ENCODE measurements at places on chromosomes 7 and 10.

GRCh38 chr7:130154131-130154500, 51.1 kb downstream of the TMEM209 start:
- DNase-seq, result no peak

GRCh38 chr7:121126801-121127534, 138.5 kb downstream of the CPED1 start:
- DNase-seq, result no peak

- DNase-seq, result no peak
Observed at GRCh38 chr10:96341219-96342182, 17.3 kb downstream of the OPALIN start.

DNA sequence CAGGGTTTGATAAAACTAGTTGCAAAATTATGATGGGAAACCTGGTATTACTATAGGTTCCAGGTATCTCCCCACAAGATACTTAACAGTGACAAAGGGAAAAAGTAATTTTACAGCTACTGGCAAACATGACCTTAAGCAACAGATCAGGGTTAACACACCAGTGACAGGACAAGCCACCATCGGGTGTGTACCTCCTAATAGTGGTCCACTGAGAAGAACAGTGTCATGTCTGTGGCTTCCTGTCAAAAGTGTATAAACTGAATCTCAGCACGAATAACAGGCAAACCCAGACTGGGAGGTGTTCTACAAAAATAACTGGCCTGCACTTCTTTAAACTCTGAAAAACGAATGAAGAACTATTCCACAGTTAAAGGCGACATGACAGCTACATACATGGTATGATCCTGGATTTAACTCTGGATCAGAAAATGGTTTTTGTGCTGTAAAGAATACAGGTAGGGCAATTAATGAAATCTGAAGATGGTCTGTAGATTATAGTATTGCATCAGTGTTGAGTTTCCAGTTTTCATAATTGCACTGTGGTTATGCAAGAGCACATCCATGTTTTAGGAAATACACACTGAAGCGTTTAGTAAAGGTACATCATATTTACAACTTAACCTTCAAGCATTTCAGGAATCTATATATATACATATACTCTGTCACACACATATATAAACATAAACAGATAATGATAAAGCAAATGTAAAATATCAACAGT, 32.0 kb upstream of the ARMS2 start:
- no peak for DNase-seq

DNA sequence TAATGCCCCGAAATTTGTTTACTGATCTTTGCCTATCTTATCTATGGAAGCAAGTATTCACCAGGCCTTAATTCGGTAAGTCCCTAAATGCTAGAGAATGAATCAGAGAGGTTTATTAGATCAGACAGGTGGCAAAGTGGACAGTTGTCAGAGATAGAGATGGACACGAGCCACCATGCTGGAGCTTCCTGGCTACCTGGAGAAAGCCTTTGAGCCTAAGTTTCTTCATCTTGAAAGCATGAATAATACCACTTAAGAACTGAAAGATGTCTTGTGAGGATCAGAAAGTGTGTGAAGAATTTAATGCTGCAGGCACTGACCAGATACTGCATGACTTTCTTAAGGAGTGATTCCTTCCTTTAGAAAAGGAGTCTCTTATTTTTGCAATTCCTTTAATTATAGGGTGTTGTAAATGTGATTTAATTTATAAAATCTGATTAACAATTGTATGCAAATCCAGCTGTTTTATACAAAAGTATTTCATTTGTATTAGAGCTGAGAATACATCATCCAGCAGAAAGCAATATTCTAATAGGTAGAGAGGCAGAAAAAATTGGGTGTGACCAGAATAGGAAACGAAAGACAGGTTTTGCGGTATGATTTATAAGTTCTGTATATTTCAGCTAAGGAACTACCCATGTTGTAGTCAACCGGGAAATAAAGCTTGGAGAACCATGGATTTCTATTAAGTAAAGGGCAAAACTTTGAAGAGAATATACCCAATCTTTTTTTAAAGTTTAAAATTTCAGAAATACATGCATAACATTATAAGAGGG, 82.7 kb downstream of the SMURF1 start:
- DNase-seq, result no peak

DNA sequence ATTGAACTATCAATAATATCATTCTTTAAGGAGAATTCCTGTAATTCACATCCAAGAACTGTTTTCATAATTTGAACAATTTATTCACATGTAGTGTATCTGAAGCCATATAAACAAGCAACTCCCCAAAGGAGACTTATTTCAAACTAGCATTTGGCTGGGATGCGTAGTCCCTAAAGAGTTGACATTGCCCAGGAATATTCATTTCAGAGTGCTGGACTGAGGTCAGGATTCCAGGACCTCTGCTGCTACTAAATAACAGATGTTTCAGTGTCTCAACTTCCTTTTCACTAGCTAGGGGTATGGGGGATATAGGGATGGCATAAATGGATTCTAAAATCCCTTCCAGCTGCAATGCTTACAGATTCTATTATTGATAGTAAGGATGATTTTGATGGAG, 177.0 kb downstream of the TSPAN12 start:
- DNase-seq, result no peak

DNA sequence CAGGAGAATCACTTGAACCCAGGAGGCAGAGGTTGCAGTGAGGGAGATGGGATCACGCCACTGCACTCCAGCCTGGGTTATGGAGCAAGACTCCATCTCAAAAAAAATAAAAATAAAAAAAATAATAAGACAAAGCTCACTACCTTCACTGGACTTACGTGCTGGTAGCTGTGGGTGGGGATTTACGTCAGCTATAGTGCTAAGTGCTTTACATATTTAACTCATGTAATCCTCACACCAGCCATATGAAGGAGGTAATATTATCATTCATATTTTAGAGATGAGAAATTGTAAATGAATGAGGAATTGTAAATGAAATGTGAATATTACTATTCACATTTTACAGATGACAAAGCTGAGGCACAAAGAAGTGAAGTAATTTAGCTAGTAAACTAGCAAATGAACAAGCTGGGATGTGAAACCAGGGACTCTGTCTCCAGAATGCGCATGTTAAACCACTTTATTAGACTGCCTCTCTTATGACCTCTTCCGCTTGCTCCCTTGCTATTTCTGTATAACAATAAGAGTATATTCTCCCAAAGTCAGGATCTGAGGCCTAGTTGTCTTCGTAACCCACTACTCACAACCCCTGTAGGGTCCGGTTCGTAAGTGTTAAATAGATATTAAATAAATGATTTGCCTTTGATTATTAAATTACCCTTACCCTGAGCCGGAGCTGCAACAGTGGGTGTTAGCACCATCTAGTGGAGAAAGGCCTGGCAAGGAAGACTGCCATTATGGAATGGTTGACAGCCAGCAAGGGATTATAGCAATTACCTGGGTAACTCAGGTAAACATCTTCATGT, 70.2 kb downstream of the HTR7 start:
- DNase-seq, result no peak

- no peak for DNase-seq
Observed at GRCh38 chr7:31052841-31053601, 913 bp downstream of the ADCYAP1R1 start.

GRCh38 chr7:123398921-123399320, 135.5 kb downstream of the IQUB start:
- no peak for DNase-seq

DNA sequence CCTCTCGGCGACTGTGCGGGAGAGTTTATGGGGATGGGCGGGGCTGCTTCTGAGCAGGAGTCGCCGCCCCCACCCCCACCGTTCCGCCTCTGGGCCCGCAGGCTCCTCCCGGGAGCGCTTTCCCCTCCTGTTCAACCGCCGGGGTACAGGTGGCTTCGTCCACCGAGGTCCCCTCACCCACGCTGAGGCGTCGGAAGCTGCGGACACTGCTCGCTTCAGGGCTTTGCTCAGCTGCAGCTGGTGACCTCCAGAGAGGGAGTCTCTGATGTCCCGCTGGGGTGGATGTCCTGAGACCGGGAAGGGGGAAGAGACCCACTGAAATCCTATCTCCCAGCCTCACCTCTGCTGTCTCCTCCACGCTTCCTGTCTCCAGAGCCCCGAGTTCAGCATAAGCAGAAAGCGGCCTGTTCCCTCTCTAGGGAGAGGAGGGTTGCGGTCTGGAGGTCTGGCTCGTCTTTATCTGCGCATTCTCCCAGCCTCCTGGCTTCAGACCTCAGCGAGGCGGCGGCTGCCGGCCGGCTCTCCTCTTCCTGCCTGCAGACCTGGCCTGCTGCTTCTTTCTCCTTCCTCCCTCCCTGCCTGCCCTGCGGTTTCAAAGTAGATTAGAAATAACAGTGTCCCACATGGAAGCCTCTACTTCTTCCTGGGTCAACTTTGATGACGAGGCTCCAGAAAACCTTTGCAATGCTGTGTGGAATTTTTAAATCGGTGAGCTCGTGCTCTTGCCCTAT, 1.8 kb downstream of the CYP2E1 start:
- DNase-seq, result no peak

- DNase-seq, result no peak
Observed at GRCh38 chr7:120028636-120029035, 244.3 kb upstream of the KCND2 start.

GRCh38 chr7:81051811-81052413, 133.1 kb upstream of the SEMA3C start:
- DNase-seq, result no peak

DNA sequence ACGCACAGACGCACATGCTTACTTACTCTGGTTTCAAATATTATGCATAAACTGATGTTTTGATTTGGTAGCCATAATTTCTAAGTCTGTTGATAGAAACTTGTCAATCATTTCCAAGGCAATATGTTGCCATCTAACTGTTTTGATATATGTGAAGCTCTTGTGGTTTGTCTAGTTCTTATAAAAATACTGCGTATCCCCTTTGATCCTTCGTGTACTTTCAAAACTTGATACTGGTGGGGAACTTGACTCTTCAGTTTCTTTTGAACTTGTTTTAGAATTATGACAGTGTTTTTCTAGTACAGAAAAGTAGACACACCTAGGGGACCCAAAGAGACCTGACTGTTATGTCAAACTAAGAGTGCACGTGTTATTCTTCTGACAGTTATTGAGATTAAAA, 708.0 kb downstream of the LRMDA start:
- DNase-seq, result no peak

- DNase-seq, result no peak
Observed at GRCh38 chr10:117619223-117619622, 76.7 kb downstream of the EMX2 start.

DNA sequence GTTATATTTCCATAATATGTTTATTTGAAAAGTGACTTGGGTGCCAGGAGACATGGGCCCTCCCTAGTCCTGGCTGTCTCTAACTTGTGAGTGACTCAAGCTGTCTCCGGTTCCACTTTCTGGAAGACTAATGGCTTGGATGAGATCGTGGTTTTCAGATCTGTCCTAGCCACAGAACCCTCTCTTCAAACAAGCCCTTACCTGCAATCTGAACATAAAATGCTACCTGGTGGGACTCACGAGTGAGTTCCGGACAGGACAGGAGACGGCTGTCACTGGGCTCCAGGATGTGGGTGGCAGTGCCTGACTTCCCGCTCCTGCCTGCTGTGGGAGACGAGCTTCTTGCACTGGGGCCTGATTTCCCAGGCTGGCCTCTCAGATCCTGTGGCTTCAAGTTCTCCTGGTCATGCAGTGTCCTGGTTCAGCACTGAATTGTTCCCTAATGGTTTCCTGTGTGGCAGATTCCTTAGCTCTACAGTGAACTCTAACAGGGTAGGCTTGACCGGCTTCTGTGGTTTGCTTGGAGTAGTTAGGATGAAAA, 26.0 kb upstream of the PFKFB3 start:
- no peak for DNase-seq

- no peak for DNase-seq
Observed at GRCh38 chr7:29288181-29289091, 93.9 kb downstream of the CHN2 start.

- no peak for DNase-seq
Observed at GRCh38 chr7:152492952-152493351, 57.1 kb upstream of the KMT2C start.

GRCh38 chr10:78973901-78974616, 94.7 kb upstream of the ZMIZ1 start:
- DNase-seq, result peak; percentile 22

- DNase-seq, result no peak
Observed at GRCh38 chr7:152677808-152678670, 2.1 kb upstream of the XRCC2 start.

GRCh38 chr10:11687357-11687771, 54.8 kb upstream of the ECHDC3 start:
- DNase-seq, result no peak

DNA sequence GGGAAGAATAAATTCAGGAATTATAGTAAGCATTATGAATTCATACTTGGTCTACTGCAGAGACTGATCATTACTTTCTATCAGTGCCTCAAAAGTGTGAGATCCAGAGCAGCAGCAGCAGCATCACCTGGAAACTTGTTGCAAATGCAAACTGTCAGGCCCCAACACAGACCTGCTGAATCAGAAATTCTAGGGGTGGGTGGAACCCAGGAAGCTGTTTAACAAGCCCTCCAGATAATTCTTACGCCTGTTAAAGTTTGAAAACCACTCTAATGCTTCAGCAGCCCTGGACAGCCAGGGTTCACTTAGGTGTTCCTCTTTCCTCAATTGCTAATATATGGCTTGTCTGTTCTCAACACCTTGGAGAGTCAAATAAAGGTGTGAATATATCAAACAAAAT, 19.5 kb downstream of the CACUL1 start:
- no peak for DNase-seq

DNA sequence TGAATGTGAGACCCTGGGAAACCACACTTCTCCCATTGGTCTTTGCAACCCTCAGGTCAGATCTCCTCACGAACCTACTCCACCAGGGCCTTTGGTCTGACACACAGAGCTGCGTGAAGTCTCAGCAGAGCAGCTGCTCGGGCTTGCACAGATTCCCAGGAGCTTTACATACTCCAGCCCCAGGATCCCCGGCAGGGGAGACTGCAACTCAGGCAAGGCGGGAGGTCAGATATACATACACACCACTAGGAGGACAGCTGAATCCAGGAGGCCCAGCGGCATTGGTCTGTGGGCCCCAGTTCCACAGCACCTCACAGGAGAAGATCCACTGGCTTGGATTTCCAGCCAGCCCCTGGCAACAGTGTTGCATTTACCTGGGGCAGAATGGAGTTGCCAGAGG, 239.2 kb downstream of the GPAM start:
- no peak for DNase-seq

- no peak for DNase-seq
Observed at GRCh38 chr7:11592699-11593098, 239.3 kb downstream of the THSD7A start.

- DNase-seq, result no peak
Observed at GRCh38 chr7:134362587-134363483, 46.1 kb upstream of the SLC35B4 start.

- no peak for DNase-seq
Observed at GRCh38 chr7:130899638-130900401, 165.8 kb upstream of the KLF14 start.
